ENCODE measurements at places on chromosomes 7 and 10.

- DNase-seq = peak; percentile 85
Observed at GRCh38 chr10:23412223-23412622, 26.7 kb upstream of the OTUD1 start.

- DNase-seq = peak; percentile 83
Observed at GRCh38 chr7:65441010-65441409, 67.4 kb downstream of the ZNF92 start.

DNA sequence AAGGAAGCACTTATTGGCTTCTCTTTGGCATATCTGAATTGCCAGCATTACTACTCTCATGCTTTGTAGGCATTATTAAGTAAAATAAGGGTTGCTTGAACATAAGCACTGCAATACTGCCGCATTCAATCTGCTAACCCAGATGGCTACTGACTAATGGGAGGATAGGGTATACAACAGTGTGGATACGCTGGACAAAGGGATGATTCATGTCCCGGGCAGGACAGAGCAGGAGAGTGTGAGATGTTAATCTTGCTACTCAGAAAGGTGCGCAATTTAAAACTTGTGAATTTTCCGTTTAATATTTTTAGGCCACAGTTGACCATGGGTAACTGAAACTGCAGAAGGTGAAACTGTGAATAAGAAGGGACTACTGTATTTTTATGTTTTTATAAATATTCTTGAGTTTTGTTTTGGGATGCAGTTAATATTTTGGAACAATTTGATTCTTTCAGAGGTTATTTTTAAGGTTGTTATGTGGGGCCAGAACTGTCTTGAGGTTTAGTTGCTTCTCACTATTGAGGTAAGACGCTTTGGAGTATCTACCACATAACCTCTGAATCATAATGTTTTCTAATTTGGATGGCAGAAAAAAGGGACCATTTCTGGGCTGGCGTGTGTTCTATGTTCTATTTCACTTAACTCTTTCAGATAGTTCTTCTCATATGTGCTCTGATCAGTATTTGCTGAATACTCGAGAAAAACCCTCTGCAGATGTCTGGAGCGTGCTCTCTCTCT is 75.7 kb upstream of the SYPL1 start:
- DNase-seq = no peak

GRCh38 chr7:33388332-33388731 is 259.0 kb downstream of the BBS9 start:
- DNase-seq = peak; percentile 3

- DNase-seq = no peak
Observed at GRCh38 chr7:39987641-39988347, 37.7 kb downstream of the CDK13 start.

DNA sequence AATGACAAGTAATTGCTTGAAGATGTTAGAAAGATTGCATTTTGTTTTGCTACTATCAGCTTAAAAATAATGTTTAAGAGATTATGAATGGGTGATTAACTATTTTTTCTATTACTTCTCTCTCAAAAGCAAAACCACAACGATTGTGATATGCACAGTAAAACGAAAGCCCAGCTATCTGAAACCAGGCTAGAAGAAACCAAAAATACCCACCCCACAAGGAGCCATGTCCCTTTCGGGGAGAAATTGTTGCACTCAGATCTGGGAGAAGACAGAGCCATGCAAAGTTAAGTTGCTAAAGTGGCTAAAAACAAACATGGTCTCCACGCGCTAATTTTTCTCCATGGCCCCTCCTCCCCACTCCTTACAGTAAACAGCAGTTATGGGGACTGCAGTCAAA is 173.6 kb downstream of the RPS24 start:
- DNase-seq = no peak

All from fibroblast of skin of right biceps (primary cell).